ENCODE measurements at places on chromosomes 7 and 10.
A peak's percentile ranks its signal among the peaks of the same experiment; 100 is the strongest.

DNA sequence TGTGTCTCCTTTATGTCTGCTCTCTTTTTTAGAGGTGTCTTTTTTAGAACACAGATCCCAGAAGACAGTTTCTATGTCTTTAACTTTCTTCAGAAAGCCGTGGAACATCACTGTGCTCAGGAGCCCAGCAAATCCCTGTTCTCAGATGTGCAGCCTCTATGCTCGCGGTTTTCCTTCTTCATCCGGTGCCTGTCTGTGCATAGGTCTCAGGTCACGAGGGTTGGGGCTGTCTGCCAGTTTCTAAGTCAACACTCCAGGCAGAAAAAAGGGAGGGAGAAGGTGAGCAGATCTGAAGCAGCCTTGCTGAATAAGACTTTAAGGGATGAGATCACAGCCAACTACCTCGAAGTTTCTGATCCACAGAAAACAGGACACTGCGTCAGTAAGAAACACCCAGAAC is 68.5 kb downstream of the CRTAC1 start:
- no peak for DNase-seq

- peak; percentile 36 for DNase-seq
Measured at GRCh38 chr7:152709287-152710152, 33.6 kb upstream of the XRCC2 start.

DNA sequence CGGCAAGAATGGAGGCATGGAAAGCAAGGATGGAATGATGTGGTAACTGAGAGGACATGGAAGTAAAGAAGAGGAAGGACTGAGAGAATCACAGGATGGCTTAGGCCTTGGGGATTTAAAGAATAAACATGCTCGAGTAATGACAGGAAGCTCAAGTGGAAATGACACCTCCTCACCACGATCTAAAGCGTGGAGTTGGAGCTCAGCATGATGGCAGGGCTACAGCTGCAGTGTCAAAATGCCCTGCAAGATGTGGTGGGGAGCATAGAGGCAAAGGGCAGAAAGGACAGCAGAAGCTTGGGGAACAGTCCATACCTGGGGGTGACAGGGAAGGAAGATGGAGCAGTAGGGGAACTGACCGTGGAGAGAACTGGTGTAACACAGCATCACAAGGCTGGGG is 229.5 kb upstream of the PLXNA4 start:
- DNase-seq = no peak

- DNase-seq = no peak
Measured at GRCh38 chr7:45020915-45021314, 20.9 kb downstream of the CCM2 start.

DNA sequence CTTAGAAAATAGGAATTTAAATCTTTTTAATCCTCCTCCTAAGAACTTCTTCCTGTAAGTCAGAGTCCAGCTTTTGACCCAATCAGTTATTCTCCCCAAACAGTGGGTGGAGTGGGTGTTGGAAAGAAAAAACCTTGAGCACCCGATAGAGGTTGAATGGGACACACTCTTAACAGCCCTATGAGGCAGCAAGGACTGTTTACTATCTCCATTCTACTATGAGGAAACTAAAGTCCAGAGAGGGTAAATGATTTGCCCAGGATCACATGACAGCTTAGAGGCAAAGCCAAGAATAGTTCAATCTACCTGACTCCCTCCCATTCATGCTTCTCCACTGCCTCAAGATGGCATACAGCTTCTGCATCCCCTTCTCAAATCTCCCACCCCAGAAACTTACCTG is 57.6 kb upstream of the SLC35B4 start:
- DNase-seq = no peak

- DNase-seq = peak; percentile 84
Measured at GRCh38 chr7:111835066-111835465, 272.8 kb upstream of the IMMP2L start.

GRCh38 chr10:94546049-94546900 is 687 bp downstream of the HELLS start:
- DNase-seq = peak; percentile 22

DNA sequence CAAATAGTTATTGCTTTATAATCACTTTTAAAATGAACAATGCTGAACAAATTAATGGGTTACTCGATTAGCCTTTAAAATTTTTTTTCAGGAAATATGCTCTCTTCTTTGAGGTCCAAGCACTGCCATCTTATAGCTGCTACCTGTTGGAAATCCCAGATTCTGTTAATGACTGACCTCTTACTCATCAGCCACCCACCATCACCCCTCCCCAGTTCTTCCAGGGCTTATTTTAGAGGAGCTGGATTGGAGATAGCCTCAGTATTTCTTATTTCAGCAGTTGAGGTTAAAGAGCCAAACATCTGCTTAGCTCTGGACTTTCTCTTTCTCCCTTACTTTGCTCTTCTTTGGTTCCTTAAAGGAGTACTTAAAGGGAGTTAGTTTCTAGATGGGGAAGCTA is 420.0 kb downstream of the EXOC4 start:
- DNase-seq = no peak

GRCh38 chr7:27640884-27641574 is 21.7 kb downstream of the HIBADH start:
- peak; percentile 73 for DNase-seq

- DNase-seq = no peak
Measured at GRCh38 chr10:51700228-51700817, 928 bp upstream of the CSTF2T start.

- DNase-seq = no peak
Measured at GRCh38 chr7:54663603-54664234, 95.3 kb downstream of the SEC61G start.

GRCh38 chr10:78991187-78991586 is 77.6 kb upstream of the ZMIZ1 start:
- peak; percentile 66 for DNase-seq

GRCh38 chr7:94547126-94547525 is 37.5 kb downstream of the CASD1 start:
- peak; percentile 29 for DNase-seq

DNA sequence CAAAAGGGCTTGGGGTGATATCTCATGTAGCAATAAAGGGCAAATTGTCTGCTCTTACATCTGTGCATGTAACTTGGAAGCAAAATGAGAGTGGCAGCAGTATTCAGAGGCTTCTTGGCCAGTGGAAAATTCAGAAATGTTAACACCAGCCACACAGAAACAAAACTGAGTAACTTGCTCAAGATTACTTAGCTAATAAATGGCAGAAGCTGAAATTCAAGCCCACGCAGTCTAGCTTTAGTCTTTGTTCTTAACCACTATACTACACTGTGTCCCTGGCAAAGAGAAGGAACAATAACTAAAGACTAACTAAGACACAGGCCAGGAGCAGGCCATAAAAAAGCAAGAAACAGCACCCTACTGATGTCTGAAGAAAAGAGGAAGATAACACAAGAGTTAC is 185.9 kb upstream of the ASAH2 start:
- no peak for DNase-seq

DNA sequence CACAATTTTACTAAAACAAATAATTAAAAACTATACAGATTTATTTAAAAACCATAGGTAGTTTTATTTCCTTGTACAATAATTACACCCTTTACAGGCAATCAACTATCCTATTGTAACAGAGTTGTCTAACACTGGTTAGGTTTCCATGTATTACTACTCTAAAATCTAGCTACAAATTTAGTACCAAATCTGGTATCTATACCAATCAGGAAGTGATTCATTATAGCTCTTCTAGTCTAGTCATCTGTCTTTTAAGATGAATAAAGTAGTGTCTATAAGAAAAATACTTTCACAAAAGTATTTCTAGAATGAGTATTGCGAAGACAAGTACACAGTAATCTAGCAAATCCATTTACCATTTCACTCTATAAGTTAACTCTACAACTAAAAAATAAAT is 16.9 kb downstream of the ZNF800 start:
- peak; percentile 17 for DNase-seq

DNA sequence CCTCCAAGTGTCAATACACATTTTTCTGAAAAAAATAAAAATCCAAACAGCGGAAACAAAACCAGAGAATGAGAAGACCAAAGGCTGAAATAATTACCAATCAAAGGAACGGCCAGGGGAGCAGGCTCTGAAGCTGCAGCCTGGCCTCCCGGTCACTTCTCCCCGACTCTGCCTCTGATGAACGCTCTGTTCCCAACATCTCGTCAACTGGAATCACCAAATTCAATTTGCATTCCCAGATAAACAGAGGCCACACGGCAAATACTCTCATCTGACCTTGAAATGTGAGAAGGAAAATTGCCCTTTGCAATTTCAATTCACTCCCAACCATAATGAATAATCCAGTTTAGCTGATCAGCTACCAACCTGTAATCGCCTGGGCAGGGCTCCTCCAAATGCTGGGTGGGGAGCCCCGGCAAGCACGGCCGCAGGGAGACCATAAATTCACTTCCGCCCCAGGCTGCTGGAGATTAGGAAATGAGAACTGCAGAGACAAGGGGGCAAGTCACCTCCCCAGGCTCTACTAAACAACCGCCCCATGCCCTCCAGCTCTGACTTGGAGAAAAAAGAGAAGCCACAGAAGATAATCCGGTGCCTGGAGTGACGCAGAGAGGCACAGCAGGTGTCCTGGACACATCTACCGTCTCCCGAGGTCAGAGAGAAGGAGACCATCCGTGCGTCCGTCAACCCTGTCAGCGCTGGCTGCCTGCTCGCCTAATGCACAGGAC is 153.2 kb downstream of the MAD1L1 start:
- DNase-seq = no peak

DNA sequence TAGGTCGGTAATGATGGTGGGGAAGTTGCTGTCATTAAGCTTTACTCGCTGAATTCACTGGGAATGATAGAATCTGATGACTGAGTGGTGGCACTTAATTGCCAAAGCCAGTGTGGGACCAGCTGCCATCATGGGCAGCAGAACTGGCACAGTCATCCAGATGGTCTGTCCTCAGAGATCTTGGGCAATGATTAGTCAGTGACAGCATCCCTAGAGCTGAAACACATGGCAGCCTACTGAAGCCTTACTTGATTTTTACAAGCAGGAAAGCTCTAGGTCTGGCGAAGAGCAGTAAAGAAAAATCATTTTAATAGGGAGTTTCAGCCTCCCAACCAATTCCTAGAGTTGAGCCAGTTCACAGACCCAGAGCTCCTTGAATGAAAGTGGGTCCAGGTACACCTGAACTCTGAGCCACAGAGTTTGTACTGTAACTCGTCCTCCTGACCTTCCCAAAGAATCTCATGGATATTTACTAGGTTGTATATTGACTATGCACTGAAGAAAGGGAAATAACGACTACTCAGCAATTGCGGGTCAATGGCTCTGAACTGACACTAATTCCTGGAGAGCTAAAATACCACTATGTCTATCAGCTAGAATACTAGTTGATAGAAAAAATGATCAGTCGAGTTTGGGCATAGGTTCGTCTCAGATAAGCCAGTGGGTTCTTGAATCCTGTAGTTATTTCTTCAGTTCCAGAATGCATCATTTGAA is 4.4 kb upstream of the ASB13 start:
- DNase-seq = no peak

GRCh38 chr10:20289070-20289828 is 473.0 kb downstream of the PLXDC2 start:
- no peak for DNase-seq

GRCh38 chr10:9091530-9092093 is 1037.1 kb downstream of the GATA3 start:
- no peak for DNase-seq

DNA sequence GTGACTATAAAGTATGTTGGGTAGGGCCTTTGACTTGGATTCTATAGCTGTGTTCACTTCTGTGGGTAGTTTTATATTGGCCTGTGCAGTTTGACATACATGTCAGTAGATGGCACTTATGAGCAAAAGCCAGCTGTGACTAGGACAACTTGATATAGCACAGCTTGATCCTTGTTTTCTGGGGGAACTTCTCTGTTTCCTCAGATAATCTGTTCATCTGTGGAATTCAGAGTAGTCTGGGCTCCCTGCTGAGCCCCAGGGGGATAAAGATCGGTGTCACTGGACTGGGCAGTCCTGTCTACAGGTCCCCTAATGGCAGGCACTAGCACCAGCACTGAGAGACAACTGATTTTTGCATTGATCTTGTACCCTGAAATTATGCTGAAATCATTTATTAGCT is 25.4 kb downstream of the CYP2C9 start:
- DNase-seq = peak; percentile 27

DNA sequence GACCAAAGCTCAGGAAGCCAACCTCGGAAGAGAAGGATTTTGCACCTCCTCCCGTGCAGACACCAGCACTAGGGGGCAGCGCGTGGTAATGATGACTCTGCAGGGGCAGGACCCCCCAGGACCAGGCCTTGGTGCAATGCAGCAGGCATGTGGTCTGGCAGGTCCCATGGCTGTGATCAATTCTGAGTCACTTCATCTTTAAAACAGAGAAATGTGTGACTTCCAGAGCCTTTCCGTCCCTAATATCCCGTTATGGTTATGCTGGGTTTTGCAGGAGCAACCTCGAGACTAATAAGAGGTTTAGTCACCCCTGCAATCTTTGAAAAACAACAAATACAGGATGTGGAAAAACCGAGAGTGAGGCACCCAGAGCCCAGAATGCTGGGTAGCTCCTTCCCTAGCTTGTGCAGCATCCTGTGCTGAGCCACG is 30.2 kb upstream of the GJD4 start:
- DNase-seq = peak; percentile 99

DNA sequence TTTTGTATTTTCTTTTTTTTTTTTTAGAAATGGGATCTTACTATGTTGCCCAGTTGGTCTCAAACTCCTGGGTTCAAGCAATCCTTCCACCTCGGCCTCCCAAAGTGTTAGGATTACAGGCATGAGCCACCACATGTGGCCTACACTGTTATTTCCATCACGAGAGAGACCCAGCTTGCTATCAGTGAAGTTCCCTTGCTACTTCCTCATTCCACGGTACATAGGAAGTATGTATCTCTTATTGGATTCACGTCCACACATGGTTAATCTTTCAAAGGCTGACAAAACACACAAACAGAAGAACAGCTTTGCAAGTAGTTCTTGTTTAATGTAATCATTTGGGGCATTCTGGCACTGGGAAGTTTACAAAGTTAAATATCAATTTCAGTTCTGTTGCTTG is 50.9 kb downstream of the DCLRE1A start:
- no peak for DNase-seq

Measured in HCEC 1CT (cell line).